ENCODE measurements at places on chromosomes 7 and 10. TPM values are rescaled to one million over a fixed set of nuclear protein-coding genes. Genes with fewer than 3 reads are reported as not detected.

PRKAR2B gene
- 12.6 TPM for total RNA-seq

NKX1-2 gene
- total RNA-seq: not detected

ASNS gene
- total RNA-seq: 116 TPM

KLLN gene
- 0.66 TPM for total RNA-seq

IFIT1B gene
- total RNA-seq: not detected

GRID2IP gene
- not detected for total RNA-seq

MEIG1 gene
- total RNA-seq: 0.26 TPM

THAP5 gene
- total RNA-seq: 23.4 TPM

ALOX5 gene
- not detected for total RNA-seq

GRCh38 chr10:123970927-123971286 is 79.3 kb upstream of the CPXM2 start:
- no peak for DNase-seq

DNA sequence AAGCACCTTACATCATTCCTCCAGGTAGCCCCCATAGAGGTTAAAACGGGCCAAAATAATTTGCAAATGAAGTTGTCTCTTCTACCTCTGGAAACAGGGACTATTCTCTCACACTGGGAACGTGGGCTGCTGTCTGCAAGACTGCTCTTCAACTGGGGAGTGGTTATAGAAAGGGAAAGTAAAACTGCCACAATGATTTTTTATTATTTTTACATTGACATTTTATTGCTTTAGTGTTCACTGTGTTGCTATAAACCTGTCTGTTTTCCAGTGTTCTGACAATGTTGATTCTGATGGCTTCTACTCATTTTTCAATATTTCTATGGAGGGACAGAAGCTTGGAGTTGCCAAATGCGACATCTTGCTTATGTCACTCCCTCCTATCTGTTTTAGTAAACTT is 115.1 kb upstream of the ANTXRL start:
- DNase-seq: no peak

- peak; percentile 46 for DNase-seq
Observed at GRCh38 chr10:88557256-88557655, 25.9 kb downstream of the RNLS start.

DNA sequence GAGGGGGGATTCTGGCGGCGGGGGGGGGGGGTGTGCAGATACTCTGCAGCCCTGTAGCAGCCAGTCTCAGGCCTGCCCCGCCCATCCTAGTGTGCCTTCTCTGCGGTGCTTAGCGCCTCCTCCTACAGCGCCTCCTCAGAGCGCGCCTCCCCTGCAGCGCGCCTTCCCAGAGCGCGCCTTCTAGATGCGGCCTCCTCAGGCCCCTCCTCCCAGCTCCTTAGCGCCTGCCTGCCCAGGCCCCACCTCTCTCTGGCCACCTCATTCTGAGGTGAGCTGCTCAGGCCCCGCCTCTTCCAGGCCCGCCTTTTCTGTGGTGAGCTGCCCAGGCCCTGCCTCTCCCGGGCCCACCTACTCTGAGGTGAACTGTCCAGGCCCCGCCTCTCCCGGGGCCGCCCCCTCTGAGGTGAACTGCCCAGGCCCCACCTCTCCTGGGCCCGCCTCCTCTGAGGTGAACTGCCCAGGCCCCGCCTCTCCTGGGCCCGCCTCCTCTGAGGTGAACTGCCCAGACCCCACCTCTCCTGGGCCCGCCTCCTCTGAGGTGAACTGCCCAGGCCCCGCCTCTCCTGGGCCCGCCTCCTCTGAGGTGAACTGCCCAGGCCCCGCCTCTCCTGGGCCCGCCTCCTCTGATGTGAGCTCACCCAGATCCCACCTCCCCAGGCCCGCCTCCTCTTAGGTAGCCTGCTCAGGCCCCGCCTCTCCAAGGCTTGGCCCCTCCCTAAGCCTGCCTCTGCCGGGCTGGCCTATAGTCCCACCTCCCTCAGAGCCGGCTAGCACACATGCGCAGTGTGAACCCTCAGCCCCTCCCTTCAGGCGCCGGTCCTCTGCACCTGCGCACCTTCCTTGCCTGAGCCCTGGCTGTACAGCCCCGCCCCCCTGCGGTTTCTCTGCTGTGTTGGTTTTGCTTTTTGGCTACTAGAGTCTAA is 2.1 kb upstream of the SGCE start:
- peak; percentile 93 for DNase-seq

DNA sequence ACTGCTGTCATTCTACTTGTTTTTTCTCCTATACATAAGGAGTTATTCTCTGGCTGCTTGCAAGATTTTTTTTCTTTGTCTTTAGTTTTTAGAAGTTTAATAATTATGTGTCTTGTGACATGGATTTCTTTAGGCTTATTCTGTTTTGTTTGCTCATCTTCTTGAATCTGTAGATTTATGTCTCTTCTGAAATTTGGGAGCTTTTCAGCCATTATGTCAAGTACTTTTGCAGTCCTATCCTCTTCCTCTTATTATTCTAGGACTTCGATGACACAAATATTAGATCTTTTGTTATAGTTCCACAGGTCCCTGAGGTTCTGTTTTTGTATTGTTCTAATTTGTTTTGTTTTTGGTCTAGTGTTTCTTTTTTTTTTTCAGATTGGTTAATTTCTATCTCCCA is 13.9 kb upstream of the SGPL1 start:
- DNase-seq: no peak

GRCh38 chr10:59894114-59894513 is 12.2 kb downstream of the CCDC6 start:
- peak; percentile 85 for DNase-seq

DNA sequence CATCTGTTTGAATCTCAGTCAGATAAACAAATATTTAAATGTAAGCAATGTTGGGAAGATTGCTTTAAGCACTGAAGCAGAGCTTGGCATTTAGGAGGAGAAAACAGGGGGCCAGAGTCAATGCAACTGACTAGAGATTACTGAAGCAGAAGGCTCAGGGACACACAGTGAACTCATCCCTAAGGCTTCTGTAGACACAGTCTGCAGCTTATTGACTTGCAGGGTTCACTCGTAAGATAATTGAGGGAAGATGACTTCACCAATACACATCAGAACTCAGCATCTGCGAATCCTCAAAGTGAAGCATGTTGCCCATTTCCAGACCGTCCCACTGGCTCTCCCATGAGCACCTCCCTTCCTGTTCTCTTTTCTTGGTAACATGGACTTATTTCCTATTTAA is 363.4 kb upstream of the PFKP start:
- no peak for DNase-seq

DNA sequence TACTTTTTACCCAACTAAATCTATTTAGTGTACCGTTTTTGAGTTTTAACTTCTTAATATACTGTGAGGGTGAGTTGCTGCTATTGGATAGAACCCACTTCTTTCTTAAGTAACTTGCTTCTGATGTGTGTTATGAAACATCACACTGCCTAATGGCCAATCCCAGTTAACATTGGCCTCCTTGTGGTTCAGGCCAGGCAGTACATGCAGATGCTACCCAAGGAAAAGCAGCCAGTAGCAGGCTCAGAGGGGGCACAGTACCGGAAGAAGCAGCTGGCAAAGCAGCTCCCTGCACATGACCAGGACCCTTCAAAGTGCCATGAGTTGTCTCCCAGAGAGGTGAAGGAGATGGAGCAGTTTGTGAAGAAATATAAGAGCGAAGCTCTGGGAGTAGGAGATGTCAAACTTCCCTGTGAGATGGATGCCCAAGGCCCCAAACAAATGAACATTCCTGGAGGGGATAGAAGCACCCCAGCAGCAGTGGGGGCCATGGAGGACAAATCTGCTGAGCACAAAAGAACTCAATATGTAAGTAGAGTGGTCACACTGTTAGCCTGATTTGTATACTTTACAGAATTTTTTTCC is 39.7 kb downstream of the TES start:
- DNase-seq: peak; percentile 67

DNA sequence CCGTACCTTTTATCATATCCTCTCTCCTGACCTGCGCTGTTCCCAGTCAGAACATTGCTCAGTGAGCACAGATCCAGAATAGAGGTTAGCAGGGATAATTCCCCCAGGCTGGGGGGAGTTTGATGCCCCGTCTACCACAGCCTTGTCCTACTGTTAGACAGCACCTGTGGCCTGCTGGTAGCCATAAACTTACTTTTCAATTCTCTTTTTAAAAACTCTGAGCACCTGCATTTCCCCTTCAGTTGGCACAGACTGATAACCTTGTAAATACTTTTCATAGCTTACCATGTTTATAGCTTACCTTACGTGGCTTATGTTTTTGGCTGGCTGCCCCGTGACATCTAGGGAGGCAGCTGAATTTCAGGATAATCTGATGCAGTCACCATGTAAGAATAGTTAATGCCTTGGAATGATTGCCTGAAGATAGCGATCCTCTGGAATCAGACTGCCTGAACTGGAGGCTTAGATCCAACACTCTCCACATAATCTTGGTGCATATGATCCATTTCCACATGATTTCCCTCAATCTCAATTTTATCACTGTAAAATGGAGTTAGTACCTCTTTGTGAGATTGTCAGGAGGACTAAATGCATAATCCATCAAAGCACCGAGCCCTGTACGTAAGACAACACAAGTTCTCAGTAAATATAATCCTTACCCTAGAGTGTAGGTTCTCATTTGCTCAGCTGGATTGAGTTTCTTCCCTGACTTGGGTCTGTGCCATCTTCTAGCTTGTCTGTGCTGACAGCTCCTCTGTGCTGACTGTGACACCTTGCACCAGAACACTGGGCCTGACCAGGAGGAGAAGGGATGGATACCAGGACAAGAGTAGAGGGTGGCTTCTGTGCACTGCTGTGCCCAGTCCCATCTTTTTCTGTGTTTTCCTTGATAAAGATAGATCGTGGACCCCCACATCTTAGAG is 111.7 kb upstream of the GJD4 start:
- no peak for DNase-seq

DNA sequence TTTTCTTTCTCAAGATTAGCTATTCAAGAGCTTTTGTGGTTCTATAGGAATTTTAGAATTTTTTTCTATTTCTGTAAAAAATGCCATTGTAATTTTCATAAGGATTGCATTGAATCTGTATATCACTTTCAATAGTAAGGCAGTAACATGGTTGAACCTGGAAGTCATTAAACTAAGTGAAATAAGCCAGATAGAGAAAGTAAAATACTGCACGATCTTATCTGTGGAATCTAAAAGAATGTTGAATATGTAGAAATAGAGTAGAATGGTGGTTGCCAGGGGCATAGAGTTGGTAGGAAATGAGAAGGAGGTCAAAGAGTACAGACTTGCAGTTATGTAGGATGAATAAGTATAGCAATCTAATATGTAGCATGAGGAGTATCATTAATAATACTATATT is 1073.5 kb upstream of the LRRN3 start:
- DNase-seq: no peak

GRCh38 chr10:14569274-14570060 is 205.2 kb downstream of the FAM107B start:
- no peak for DNase-seq

GRCh38 chr10:29635711-29636144 is 957 bp upstream of the SVIL start:
- DNase-seq: peak; percentile 60

GRCh38 chr10:323651-324293 is 188.5 kb downstream of the ZMYND11 start:
- peak; percentile 96 for DNase-seq

GRCh38 chr7:55588379-55588699 is 16.0 kb upstream of the VOPP1 start:
- DNase-seq: no peak

DNA sequence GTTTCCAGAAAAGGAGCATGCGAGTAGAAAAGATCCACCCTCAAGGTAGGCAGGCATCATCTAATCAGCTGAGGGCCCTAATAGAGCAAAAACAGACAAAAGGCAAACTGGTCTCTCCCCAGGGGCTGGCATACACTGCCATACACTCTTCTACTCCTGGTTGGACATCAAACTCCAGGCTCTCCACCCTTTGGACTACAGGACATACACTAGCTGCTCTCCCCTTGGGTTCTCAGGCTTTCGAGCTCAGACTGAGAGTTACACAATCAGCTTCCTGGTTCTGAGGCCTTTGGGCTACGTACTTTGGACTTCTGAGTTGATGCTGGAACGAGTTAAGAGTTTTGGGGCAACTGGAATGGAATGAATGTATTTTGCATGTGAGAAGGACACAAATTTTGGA is 50.9 kb upstream of the TM9SF3 start:
- no peak for DNase-seq

DNA sequence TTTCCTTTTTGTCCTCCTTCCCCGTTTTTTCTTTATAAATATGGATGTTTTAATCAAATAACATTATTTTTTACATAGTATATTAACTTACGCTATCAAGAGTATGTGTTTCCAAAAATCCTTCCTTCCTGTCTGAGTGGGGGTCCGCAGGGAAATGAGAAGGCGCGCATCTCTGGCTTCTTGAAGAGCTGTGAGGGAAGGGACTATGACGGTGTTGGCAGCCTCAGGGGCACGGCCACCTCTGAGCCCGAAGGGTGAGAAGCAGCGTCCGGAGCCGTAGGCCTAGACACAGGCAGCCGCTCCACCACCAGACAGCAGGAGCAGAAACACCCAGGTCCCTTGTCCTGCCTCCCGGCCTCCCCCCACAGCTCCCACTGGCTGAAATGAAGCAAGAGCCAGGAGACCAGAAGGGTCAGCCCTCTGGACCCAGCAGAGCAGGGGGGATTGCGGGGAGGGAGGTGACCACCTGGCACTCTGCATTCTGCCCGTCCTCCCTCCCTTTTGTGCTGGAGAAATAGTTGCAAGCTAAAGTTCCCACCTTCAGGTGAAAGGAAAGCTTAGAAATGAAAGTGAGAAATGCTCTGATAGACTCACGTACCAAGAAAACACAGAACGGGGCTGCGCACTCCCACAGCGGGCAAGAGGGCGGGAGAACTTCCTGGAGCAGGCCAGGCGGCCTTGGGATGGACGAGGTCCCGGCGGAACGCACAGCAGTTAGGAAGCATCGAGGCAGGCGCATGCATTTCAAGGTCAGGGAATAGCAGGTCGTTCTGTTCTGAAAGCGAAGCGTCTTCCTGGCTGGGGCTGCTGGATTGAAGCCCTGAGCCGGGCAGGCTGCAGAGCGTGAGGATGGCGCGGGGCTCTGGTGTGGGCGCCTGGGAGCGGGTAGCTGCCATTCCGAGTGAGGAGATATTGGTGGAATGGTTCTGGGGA is 105.5 kb downstream of the GALNT11 start:
- no peak for DNase-seq

GRCh38 chr7:21943436-21943835 is 2.3 kb downstream of the CDCA7L start:
- DNase-seq: no peak

DNA sequence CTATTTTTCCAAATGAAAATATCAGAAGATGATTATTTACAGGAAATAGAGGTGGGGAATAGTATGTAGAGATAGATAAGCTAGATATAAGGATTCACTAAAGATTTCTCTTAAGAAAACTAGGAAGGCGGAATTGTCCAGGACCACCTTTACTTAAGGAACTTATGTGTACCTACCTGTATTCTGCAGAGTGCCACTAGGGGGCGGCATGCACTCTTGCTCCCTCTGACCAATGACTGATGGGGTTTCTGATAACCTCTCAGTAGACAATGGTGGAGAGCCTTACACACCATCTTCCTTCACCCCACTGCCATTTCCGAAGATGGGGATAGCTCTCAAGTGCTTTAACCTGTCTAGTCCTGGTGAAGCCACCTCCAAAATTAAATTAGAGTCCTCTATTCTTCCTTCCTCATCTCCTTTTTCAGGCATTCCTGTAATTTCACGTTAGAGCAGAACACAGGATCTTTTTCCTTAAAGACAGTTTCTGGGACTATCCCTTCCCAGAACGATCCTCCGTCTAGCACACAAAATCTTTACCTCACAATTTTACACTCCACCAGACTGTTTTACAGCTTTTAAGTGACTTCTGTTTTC is 453.1 kb downstream of the SORCS1 start:
- peak; percentile 2 for DNase-seq

- DNase-seq: peak; percentile 43
Observed at GRCh38 chr7:50667338-50667737, 102.1 kb upstream of the DDC start.

Measured in fibroblast of lung (primary cell).